ENCODE measurements at places on chromosomes 2 and 18.

GRCh38 chr2:102355526-102356380, at the start of gene IL18R1:
Gene IL18R1 (plus strand): TSS chr2:102355796. CDS start chr2:102362661, 6,865 bp downstream.
- DNase-seq: no peak

DNA sequence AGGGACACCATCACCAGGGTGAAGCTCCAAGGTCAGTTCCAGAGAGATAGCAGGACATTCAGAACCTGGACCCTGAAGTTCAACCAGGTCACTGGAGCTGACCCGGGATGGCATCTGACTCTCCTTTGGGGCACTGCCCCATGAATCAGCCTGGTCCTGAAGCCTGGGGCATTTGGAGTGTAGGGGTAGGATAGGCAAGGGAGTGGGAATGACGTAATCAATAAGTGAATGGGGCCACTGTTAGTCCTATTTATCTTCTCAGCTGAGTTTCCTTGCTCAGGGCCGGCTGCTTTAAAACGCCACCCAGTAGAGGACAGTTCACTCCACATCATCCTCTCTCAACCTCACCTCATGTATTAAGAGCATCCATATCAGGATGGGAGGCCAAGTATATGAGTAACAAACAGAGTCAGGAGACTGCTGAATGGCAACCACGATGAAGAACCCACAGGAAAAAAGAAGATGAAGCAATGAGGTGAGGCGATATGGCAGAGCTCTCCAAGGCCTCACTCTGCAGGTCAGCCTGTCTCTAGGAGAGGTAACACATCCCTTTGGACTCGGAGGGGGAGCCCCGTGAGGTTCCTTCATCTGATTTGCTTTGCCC, 1.8 kb upstream of the RFX8 start:
- DNase-seq: no peak

DNA sequence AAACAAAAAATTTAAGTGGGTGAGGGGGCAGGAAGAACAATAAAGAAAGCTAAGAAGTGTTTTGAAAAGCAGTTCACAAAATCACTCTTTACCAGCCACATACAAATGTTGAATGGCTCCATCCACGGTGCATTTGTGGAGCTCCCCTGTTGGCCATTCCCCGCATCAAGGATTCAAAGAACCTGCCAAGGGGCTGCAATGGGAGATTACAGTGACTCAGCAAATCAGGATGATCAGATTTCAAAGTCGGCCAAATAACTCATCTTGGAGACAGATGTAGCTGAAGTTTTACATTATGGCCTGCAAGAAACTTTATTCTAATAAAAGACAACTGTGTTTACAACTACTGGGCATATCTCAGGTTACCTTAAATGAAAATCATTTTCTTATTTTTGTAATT, 26.9 kb downstream of the COL4A3 start:
- no peak for DNase-seq

DNA sequence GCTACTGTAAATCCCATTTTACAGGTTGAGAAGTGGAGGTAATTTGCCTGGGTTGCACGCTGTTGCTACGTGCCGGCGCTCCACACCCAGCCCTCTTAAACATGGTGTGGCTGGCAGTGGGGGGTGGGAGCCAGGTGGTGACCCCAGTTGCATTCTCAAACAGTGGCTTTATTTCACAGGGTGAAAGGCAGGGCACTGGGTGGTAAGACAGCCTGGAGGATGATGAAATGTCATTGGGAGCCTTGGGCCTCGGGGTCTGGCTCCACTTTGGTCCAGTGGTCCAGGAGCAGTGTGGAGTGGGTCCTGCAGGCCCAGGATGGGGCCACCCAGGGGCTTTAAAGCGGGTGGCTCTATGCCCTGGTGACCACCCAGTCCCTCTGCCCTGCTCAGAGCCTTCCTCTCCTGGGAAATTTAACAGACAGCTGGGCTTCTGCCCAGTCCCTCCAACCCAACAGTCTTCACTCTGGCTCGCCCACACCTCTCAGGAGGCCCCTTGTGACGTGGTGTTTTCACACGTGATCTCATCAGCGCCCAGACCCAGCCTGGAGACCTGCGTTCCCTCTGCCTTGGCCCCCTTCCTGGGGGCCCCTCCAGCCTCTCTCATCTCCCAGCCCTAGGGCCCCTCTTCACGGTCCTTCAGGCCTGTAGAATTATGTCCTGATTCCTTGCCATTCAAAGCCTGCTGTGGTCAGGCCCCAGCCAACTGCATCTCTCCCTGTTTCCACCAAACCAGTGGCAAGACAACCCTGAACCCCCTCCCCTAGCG, 92.5 kb downstream of the INHBB start:
- DNase-seq: no peak

- no peak for DNase-seq
Measured at GRCh38 chr2:23388294-23388693, 3.3 kb downstream of the KLHL29 start.

DNA sequence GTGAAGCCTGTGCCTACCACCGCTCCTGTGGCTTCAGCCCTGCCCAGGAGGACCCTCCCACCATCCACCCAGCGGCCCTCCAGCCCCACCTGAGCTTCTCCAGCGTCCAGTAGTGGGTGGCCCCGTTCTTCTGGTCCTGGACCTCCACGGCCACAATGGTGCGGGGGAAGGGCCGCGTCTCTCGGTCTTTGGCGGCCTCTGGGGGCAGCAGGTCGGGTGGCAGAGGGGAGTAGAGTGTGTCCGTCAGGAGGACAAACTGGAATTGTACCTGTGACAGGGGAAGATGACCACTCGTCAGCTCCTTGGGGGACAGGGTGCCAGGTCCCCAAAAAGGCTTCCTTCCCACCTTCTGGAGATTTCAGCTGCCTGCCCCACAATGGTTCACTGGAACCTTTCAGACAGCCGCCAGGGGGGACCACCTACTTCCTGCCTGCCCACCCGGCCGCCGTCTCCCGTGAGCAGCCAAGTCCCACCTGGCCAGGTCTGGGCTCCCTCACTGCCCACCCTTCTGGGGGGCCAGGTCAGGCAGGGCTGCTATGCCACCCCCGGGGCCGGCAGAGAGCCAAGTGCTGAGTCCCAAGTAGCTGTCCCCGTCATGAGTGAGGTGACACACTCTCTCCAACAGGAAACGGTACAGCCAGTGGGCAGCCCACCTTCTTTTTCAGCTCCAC, 59.3 kb downstream of the KIF1A start:
- no peak for DNase-seq

GRCh38 chr2:211652327-211652726, 886.3 kb downstream of the ERBB4 start:
- no peak for DNase-seq

GRCh38 chr2:4782647-4783046, 909.5 kb upstream of the SOX11 start:
- no peak for DNase-seq

DNA sequence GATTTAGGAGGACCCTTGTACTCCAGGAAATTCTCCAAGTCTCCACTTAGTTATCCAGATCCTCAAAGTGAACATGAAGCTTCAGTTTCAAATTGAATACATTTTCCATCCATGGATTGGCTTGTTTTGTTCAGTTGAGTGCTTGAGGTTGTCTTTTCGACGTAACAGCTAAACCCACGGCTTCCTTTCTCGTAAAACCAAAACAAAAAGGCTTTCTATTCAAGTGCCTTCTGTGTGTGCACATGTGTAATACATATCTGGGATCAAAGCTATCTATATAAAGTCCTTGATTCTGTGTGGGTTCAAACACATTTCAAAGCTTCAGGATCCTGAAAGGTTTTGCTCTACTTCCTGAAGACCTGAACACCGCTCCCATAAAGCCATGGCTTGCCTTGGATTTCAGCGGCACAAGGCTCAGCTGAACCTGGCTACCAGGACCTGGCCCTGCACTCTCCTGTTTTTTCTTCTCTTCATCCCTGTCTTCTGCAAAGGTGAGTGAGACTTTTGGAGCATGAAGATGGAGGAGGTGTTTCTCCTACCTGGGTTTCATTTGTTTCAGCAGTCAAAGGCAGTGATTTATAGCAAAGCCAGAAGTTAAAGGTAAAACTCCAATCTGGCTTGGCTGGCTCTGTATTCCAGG, at the start of gene CTLA4:
TSS of gene CTLA4 (plus strand) at position 211 of the 640 bp plus-strand sequence. CDS start at position 383, 172 bp downstream.
- DNase-seq: no peak

GRCh38 chr2:39304729-39305128, 61.0 kb upstream of the CDKL4 start:
- no peak for DNase-seq

DNA sequence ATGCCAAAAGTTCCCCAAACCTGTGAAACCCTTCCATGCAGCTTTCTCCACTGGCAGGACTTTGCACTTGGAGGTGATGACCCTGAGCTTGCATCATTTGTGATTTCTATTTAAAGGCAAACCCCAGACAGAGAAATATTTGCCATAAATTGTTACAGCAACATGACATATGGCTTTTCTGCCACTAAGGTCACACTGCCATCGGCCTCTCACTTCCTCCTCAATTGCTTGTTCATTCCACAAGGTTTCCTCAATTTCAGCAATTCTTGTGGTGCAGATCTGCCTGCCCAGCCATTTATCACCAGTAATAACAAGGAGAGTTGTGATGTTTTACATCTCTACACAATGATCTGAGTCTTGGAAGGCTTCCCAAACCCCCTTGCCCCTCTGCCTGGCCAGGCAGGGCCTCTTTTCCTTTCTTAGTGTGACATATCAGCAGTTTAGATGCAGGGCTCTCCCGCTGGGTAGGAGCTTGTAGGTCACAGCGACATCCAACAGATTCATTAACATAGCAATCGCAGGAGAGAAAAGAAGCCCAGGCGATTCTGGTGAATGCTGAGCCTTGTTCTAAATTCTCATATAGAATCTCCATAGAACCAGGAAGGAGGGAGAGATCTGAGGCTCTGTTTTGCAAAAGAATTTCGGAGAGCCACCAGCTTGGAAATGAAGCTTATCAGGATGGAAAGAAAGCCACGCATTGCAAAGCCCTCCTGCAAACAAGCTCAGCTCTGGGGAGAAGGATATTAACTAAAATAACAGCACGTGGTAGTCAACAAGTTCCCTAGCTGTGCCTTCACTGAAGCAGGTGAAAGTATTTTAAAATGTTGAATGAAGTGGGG, 46.7 kb upstream of the ITGA6 start:
- DNase-seq: no peak

DNA sequence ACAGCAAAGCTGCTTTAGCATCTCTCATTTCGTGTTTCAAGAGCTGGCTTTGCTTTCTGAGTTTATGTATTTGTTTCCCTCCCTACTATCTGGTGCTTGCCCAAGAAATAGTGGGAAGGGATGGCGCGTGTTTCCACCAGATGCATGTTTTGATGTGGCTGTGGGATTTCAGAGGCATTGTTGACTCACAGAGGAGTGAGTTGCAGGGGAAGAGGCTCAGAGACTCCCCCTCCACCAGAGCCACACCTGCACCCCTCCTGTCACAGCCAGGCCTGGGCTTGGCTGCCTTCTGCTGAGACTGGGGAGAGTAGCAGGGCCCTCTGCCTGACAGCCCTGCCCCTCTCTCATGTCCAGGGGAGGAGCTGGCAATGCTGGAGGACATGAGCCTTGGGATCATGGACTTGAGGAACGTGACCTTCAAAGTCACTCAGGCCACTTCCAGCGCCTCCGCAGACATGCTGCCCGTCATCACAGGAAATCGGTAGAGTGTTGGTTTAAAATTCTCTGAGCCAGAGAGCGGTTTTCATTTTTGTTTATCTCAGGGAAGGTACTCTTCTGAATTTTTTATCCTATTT, 42.9 kb downstream of the COA5 start:
- DNase-seq: no peak

GRCh38 chr18:35862119-35862640, 110.3 kb upstream of the RMP24 start:
- no peak for DNase-seq

DNA sequence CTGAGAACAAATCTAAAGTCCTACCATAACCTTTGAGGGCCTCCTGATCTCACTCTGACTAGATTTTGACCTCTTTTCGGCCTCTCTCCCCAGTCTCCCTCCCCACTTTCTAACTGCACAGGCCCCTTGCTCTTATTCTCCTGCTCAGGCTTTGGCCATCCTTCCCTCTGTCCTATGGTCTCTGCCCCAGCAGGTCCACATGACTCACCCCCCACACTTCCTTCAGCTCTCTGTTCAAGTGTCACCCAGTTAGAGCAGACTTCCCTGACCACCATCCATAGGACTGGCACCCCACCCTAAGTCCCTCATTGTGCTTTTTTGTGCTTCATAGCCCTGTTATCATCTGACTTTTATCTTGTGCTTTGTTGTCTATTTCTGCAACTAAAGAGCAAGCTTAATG, 41.2 kb upstream of the NT5C1B start:
- no peak for DNase-seq

GRCh38 chr2:235218486-235218907, 266.7 kb downstream of the SH3BP4 start:
- DNase-seq: no peak

DNA sequence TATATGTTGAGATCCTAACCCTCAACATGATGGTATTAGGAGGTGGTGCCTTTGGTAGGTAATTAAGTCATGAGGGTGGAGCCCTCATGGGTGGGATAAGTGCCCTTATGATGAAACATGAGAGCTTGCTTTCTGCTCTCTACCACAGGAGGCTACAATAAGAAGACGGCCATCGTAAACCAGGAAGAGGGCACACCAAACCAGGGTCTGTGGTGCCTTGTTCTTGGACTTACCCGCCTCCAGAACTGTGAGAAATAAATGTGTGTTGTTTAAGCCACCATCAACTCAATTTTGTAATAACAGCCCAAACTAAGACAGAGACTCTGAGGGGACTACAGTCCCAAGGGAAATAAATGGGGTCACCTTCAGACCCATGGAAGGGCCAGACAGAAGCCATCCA, 52.3 kb downstream of the IRS1 start:
- DNase-seq: no peak

DNA sequence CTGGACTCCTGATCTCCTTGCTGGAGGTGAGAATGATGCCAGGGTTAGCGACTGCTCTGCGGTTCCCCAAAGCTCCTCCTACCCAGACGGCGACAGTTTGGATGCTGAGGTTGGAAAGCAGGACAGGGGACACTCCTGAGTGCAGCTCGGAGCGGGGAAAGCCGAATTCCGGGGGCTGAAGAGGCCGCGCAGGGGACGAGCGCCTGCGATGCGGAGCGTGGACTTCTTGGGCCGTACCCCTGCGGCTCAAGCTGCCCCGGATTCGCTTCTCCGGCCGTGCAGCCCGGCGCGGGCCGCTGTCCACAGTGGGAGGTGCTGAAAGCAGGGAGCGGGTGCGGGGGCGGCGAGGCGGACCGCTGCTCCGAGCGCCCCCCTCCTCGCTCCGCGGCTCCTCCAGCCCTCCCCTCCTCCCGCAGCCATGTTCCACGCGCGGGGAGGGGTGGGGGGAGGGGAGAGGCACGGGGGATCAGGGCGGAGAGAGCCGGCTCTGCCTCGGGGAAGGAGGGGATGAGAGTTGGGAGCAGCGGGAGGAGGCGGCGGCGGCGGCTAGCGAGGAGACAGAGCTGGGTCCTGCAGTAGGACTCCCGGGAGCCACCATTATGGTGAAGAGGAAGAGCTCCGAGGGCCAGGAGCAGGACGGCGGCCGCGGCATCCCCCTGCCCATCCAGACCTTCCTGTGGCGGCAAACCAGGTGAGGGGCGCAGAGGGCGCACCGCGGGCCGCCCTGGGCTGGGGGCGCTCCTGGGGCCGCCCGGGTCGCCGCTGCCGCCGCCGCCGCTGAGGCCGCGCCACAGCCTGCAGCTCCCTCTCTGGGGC, at the start of gene UNC80:
TSS of gene UNC80 (plus strand) at position 359 of the 816 bp plus-strand sequence. CDS start at position 600, 241 bp downstream.
- no peak for DNase-seq

- DNase-seq: no peak
Measured at GRCh38 chr2:64644458-64645382, 9.0 kb downstream of the SERTAD2 start.

GRCh38 chr2:29227935-29228675, 112.9 kb downstream of the CLIP4 start:
- no peak for DNase-seq

Measured in epithelial cell of prostate (primary cell).